ENCODE measurements at places on chromosomes 5 and 9.

- no peak for DNase-seq
These were observed 79.1 kb downstream of the LRSAM1 start for GRCh38 chr9:127530206-127530941.

GRCh38 chr9:99013550-99013949 is 69.8 kb downstream of the COL15A1 start:
- DNase-seq: no peak

DNA sequence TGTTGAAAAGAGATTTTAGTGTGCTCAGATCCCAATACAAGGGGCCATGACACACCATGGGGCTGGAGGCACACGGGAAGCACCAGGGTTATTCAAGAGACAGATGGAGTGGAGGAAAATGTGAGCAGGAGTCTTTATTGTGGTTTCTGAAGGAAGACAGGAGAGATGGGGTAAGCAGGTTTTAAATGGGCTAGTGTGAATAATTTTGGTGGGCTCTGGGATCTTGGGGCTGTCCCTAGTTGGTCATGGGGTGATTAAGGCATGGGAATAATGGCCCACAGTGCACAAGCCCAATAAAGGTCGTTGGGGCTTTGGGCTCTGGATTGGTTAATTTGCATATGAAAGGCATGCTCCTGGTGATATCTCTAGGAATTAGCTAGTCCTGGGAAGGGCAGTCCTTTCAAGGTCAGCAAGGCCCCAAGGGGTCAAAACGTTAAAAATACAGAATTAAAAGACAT is 3.6 kb upstream of the SCGB3A2 start:
- no peak for DNase-seq

DNA sequence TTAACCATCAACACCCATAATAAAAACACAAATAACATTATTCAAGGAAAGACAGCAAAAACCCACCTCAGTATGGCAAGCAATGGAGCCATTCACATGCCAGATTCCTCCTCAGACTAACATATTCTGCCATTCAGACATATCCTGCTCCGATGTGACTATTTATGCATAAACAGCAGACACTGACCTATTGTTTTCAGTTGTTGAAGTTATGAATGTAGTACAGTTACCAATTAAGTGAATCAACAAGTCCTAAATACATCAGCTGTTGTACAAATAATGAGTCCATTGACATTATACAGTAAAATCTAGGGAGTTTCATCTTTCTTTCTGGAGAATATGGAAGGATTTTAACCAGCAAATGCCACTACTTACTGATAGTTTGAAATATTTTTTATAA is 131.7 kb downstream of the DENND1A start:
- no peak for DNase-seq

GRCh38 chr5:176902911-176903664 is 3.9 kb upstream of the HK3 start:
- DNase-seq: no peak

- DNase-seq: no peak
These were observed 15.2 kb downstream of the ZCCHC9 start for GRCh38 chr5:81316571-81316970.

Data from activated naive CD4-positive, alpha-beta T cell (primary cell).